Activated T-cell treated with anti-CD3 and anti-CD28 coated beads, Interleukin-2, amount 50 U/mL, for 72 hours (primary cell): ENCODE measurements at places on chromosomes 7 and 10. TPM values are rescaled to one million over a fixed set of nuclear protein-coding genes. Genes with fewer than 3 reads are reported as not detected.

- no peak for DNase-seq
Measured at GRCh38 chr7:33702514-33703054, 202.8 kb upstream of the BMPER start.

DNA sequence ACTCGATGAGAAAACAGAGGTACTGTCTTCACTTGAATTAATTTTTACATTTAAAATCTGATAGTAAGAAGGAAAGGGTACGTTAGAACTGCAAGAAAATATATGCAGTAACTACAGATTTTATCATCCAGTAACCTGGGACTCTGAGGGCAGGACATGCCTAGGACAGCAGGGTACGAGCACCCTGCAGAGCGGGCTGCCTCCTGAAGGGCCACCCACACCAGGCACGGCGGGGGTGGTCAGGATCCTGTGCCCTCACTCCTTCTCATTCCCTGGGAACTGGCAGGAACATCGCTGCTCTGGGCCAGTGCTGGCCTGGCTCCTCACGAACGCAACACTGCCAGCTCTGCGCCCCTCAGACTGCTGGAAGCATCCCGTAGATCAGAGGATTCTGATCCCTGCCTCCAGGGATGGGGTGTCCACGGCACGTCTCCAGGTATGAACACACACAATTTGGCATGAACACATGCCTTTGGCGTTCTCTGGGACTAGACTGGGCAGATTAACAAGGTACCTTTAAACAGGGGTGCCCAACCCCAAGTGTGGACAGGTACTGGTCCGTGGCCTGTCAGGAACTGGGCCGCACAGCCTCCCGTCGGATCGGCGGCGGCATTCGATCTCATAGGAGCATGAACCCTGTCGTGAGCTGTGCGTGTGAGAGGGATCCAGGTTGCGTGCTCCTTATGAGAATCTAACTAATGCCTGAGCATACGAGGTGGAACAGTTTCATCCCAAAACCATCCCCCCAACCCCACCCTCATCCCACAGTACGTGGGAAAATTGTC is 99.3 kb upstream of the FAM20C start:
- DNase-seq, result no peak

- DNase-seq, result no peak
Measured at GRCh38 chr7:44386139-44386913, 60.9 kb upstream of the CAMK2B start.

DNA sequence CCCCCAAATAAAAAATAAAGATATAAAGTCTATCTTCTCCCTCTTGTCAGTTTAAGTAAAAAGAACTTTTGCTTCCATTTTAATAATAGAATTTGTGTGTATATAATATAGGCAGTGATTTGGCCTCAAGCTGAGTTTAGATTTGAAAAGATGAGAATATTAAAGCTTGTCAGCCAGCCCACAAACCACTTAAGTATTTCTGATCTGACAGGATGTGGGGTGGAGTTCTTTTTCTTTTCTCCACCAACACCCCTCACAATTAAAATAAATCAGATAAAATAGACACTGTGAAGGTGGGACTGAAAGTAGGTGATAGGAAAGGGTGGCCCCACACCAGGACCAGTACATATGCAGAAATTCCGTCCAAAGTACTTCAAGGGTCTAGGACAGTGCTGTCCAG is 714.1 kb downstream of the AUTS2 start:
- DNase-seq, result no peak

DNA sequence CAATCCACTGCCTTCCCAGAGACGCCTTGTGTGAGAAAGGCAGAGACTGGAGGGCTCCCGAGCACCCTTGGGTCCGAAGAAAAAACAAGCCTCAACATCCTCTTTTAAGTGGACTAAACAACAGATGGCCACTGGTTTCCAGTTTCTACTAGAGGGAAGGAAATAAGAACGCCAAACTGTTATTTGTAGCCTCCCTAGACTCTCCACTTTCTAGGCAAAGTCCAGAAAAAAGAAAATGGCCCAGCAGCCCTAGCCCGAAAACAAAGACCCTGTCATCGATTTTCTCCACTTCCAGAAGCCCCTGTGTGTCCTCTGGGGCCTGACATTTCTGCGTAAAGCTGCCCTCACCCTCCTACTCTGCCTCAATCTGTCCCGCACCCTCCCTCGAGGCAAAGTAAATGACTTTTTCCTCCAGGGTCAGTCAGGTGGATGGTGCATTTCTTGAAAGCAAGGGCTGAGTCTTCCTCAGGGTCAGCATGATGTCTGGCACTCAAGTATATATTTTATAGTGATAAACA is 6.0 kb downstream of the RGS10 start:
- DNase-seq, result no peak

Gene FAM25A
- not detected for total RNA-seq

Gene EGFR
- 0.09 TPM for total RNA-seq
